ENCODE measurements at places on chromosomes 4 and X.

GRCh38 chr4:102694791-102695190 lies 66.0 kb downstream of the MANBA start:
- DNase-seq = no peak

- no peak for DNase-seq
These were observed 278.4 kb downstream of the CAMK2D start for GRCh38 chr4:113483131-113483530.

- DNase-seq = no peak
These were observed 1213.2 kb downstream of the NLGN4X start for GRCh38 chrX:5015451-5015850.

DNA sequence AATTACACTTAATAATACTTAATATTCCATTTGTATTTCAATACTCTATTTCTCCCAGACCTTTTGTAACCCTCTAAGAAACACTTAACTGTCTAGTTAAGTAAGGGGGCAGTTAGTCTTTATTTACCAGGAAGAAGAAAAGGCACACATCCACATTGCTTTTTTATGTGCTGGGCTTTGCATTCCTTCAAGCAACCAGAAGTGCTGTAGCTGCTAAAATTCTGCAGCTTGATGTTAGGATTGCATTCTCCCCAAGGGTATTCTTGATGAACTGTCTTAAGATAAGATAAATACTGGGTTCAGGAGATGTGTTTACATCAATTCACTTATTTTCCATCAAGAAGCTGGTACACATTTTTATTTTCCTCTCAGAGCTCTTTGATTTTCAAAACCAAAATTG lies 24.0 kb downstream of the ASIC5 start:
- no peak for DNase-seq

GRCh38 chrX:18620349-18620748 lies 51.6 kb downstream of the RS1 start:
- no peak for DNase-seq

DNA sequence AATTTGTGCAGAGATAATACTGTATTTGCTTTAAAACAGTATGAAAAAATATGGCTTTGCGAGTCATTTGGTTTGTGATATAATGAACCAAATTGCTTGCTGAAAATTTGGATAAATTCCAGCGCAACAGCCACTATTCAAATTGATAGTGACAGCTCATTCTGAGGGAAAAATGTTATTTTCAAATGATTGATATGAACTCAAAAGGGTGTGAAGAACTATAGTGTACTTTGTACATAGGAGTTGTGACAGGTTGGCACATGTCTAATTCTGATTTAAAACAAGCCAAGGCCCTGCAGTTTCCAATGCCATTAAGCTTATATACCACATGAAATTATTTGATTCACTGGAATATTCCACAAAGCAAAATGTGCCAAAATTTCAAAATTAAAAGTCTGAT lies 1628.9 kb upstream of the AGA start:
- DNase-seq = no peak

DNA sequence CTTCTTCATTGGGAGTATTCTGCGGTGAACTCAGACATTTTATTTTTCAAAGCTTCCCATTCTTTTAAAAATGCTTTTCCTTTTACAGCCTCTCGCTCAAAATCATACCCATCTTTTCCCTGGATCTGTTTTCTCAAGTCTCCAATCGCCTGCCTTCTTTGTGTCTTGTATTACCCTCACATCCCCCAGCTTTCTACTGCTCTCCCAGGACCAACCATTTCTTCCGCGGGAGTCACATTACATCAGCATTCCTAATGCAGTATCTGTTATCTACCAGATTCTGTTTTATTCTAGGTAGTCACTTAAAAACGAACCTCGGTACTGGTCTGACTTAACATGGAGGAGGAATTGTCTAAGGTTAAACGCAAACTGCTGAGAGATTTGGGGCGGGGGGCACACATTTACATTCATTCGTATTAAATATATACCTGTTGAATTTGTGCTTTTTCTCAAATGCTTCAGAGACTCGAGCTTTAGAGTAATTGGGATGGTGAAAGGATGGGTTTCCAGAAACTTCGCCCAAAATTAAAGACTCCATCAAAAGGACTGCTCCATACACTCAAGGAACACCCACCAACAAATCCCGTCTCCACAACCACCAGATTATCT lies 493 bp upstream of the UCHL1 start:
- no peak for DNase-seq

GRCh38 chr4:122903766-122904288 lies 18.6 kb downstream of the NUDT6 start:
- no peak for DNase-seq

- DNase-seq = no peak
These were observed 125.9 kb downstream of the CFAP299 start for GRCh38 chr4:80461412-80461811.

DNA sequence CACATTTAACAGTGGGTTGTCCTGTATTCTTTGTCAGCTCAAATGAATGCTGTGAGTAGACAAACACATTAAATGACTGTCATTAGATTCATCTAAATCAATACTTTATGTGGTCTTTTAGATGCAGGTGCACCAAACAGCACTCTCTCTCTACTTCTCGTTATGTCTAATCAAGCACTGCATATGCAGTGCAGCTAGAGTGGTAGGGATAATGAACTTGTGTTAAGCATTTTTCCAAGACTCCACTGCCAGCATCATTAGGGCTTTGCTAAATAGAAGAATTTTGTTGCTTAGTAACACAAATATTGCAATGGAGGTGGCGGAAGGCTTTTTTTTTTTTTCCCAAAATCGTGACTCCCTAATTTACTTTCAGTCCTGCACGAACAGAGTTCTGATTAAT lies 447.0 kb upstream of the GALNT7 start:
- no peak for DNase-seq

DNA sequence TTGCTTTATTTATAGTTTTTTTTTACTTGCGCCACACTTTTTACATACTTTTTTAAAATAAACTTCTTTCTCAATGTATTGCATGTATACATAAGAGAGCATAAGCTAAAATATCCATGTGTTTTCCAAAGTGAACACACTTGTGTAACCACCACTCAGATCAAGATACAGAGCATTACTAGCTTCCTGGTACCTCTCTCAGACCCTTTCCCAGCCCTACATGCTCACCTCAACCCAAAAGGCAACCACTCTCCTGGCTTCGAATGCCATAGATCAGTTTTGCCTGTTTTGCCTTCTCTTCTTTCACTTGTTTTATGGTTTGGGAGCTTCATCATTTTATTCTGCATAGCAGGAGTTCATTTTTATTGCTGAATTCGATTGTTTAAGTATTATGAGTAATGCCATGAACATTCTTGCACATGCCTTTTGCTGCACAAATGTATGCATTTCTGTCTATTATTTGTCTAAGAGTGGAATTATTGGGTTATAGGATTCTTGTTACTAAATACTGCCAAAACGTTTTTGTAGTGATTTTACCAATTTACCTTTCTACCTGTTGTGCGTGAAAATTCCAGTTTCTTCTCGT lies 45.9 kb upstream of the NUDT6 start:
- DNase-seq = no peak
